Activated T-cell treated with anti-CD3 and anti-CD28 coated beads, Interleukin-2, amount 50 U/mL, for 4 hours (primary cell): ENCODE measurements at places on chromosomes 6 and 20. TPM values are rescaled to one million over a fixed set of nuclear protein-coding genes. Genes with fewer than 3 reads are reported as not detected.

DNA sequence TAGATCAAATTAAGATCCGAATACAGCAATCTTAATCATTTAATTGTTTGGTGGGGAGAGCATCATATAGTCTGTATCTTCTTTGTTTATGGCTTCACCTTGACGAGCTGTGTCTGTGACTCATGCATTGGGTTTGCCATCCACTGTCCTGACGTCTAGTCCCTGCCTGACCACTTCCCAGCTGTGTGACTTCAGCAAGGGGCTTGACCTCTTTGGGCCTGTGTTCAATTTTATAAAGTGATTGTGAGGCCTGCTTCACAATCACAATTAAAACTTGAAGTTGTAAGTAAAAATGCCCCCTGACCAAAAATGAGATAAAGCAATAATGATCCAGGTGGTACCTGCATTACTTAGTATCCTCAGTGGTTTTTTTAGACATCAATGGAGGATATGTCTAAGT is 209.2 kb downstream of the ZNF217 start:
- no peak for DNase-seq

GRCh38 chr6:120303527-120303926 is 954.0 kb upstream of the MAN1A1 start:
- DNase-seq, result no peak

FAM162B gene
- not detected for total RNA-seq

- DNase-seq, result no peak
Measured at GRCh38 chr20:62063315-62063980, 2.2 kb downstream of the TAF4 start.

DNA sequence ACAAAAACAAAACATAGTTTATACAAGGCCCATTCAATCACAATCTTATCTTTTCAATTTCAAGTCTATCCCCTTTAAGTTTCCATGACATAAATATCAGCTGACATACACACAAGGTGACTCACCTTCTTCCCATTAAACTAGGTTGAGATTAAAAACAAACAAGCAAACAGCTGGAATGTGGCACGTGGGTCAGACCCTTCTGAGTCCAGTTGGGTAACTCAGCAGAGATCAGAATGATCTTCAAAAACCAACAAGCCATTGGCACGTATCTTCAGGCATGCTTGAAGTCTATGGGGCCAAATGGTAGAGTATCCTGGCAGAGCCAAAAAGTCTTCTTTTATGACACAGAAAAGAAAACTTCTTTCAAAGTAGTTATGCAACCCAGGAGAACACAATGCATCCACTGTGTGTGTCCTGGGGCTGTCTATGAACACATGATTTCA is 603.5 kb upstream of the CITED2 start:
- no peak for DNase-seq

GRCh38 chr6:43966853-43967718 is 160.2 kb downstream of the MRPL14 start:
- DNase-seq, result no peak

PRRT1 gene
- 0.51 TPM for total RNA-seq

GRCh38 chr6:132932588-132932987 is 118.2 kb downstream of the RPS12 start:
- DNase-seq, result no peak

DNA sequence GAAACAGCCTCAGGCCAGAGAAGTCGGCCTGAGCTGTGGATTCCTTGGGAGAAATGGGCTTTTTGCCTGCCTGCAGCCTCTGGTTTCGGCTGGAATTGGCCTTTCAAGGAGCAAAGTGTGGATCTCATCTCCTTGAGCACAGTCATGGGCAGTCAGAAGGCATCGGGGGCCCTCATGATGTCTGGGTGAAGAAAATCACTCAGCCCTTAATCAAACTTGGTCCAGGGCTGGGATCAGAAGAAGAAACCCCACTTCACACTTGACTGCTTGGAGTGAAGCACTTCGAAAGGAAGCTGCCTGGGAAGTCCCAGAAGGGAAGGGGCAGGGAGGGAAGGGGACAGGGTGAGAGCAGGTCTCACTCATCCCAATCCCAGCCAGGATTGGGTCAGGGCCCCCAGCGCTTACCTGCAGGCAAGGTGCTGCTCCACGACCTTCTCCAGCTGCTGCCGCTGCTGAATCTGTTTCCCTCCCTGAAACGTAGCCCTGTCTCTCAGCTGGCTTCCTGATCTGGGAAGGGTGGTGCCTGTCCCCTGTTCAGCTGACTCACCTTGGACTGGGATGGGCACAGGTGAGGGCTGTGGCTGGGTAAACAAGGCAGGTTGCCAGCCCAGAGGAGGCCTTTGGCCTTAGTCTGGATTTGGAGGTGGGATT is at the start of gene SDCBP2:
Gene SDCBP2 (minus strand): TSS at position 460 of the 651 bp plus-strand sequence. CDS start 8,723 bp downstream, outside the sequence.
- no peak for DNase-seq

RALY gene
- 144 TPM for total RNA-seq

- DNase-seq, result no peak
Measured at GRCh38 chr6:39669973-39670342, 55.2 kb downstream of the KIF6 start.

TBP gene
- 29.7 TPM for total RNA-seq

SLX4IP gene
- total RNA-seq, result 3.8 TPM

DNA sequence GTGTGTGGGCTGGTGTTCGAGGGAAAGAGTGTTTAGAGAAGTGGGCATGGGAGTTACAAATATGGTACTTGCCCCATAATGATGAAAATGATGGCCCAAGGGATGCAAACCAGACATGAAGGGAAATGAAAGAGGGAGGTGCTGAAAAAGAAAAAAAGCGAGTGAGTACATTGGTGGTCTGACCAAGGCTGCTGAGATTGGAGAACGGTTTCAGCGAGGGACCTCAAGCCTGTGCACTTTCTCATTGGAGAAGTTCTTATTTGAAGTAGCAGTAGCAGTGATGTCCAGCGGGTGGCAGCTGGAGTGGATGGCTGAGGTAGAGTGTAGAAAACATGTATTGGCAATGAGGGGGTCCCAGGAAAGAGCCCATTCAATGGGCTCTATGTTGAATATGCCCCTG is 54.8 kb downstream of the TNFAIP3 start:
- DNase-seq, result no peak

GRCh38 chr6:84618046-84618752 is 146.2 kb downstream of the TBX18 start:
- DNase-seq, result no peak

RGS17 gene
- total RNA-seq, result not detected

BANF2 gene
- total RNA-seq, result not detected

- peak; percentile 43 for DNase-seq
Measured at GRCh38 chr20:4592316-4593148, 129.2 kb upstream of the PRND start.

GRCh38 chr20:22974354-22974753 is 60.8 kb upstream of the SSTR4 start:
- no peak for DNase-seq

C6orf58 gene
- total RNA-seq, result not detected

DNA sequence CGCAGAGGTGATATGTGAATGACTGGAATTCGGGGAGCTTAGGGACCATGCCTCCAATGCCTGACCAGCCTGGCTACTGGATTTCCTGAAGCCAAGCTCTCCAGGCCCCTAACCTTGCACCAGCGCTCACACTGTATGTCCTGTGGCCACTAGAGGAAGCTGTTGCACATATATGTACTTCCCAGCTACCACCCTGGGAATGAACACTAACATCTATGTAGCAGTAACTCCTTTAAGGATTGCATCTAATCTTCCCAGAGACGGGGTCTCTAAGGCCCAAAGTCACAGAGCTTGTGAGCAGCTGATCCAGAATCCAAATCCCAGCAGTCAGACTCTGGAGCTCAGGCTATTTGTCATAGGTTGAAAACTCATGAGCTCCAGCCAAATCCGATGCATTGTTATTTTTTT is 20.4 kb upstream of the BPIFB1 start:
- no peak for DNase-seq

PDE10A gene
- 0.08 TPM for total RNA-seq

GRCh38 chr6:167866642-167867041 is 39.9 kb downstream of the AFDN start:
- no peak for DNase-seq

- DNase-seq, result no peak
Measured at GRCh38 chr20:24682496-24682985, 213.1 kb downstream of the SYNDIG1 start.

DNA sequence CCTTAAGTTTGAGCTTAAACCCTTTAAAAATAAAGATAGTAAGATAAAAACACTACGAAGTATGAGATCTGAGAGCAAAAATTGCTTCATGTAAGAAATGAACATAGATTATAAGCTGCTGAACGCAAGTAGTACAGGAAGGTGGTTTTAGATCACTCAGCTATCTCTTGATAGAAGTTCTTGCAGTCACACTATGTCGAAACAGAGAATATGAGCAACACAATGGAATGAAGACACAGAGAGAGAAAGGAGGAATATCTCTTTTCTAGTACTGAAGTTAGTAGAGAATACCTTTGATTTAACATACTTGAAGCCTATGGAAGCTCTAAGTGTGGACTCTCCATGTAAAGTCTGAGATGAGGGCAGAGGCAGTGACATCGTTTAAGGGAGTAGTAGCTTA is 162.7 kb downstream of the CDK19 start:
- no peak for DNase-seq

SIRPD gene
- total RNA-seq, result not detected

DNA sequence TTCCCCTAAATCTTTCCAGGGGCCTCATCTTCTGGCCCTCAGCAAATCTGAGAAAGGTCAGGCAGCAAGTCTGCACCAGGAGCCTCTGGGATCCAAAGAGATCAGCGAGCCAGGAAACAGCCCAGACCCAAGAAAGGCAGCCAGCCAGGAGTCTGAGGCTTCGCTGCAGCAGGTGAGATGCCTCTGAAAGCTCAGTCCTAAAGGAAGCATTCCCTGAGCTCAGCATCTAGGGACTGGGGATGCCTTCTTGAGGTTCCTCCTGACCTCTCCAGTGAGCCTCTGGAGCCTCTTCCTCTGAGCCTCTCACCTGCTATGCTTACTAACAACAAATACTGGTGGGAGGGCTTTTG is 118.8 kb upstream of the MAFB start:
- no peak for DNase-seq

CFAP61 gene
- total RNA-seq, result not detected

DNA sequence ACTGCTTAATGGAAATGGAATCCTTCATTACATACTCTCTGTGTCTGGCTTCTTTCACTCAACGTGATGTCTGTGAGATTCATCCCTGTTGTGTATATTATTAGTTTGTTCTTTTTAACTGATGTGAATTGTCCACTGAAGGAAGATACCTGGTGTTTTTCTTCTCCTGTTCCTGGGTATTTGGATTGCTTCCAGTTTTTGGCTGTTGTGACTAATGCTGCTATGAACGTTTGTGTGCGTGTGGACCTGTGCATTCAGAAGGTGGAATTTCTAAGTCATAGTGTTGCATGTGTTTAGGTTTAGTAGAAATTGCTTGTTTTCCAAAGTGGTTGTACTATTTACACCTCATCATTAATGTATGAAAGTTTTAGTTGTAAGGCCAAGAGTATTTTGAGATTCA is 3.8 kb downstream of the TULP4 start:
- no peak for DNase-seq

DNA sequence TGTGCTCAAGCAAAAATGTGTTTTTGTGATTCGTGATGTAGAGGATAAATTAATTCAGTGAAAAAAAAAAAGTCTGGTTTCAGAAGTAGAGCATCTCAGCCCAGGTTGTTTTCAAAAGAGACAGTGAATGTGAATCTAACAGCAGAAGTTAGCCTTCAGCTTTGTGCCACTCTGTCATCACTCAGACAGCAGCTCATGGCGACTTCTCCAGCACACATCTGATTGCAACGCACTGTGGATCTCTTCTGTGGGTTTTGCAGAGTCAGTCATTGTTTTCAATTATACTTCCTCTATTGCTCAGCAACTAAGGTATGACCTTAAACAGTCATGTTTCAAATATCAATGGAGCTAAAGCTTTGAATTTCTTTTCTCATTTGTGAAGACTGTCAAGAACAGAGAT is 335.5 kb upstream of the POU3F2 start:
- DNase-seq, result no peak

- DNase-seq, result no peak
Measured at GRCh38 chr6:132643547-132643946, 15.4 kb downstream of the TAAR1 start.

OLIG3 gene
- total RNA-seq, result not detected

BPIFA1 gene
- not detected for total RNA-seq

DNA sequence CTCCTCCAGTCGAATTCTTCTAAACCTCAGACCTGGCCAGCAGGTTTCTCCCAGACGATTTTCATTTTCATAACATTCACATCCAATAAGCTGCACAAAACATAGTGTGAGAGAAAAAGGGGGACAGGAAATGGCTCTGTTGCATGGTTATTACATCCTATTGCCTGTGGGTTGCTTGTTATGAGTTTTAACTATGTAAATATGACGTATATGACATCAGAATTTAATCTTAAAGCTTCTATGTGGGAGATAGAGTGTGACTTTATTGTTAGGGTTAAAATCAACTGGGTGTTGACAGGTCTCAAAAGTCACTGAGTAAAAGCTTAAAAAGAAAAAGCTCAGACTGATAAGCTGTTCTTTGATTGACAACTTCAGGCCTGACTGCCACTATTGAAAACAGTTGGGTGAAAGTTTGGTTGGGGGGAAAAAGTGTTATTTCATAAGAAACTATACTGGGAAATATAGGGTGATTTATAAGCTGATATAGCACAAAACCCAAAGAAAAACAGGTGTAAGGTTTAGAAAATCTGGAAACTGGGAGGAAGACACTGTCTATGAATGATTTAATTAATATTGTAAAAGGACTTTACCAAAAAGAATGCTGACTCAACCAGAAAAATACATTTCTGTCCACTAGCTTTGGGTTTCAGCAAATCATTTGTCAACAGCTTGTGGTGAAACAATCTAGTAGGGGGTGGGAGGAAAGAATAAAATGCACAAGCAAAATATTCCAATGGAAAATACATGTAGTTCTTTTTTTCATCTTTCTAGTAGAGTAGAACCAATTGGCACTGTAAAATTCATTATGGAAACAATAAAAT is 134.1 kb upstream of the CEP162 start:
- DNase-seq, result no peak

GRCh38 chr20:4490606-4491280 is 231.0 kb upstream of the PRND start:
- no peak for DNase-seq

DNA sequence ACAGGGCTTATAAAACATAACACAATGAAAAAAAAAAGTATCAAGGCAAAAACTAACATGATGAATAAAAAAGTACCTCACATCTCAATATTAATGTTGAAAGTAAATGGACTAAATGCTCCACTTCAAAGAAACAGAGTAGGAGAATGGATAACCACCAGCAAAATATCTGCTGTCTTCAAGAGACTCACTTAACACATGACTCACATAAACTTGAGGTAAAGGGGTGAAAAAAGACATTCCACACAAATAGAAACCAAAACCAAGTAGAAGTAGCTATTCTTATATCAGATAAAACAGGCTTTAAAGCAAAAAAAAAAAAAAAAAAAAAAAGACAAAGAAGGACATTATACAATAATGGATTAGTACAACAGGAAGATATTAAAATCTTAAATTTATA is 86.9 kb downstream of the TBC1D32 start:
- no peak for DNase-seq

- no peak for DNase-seq
Measured at GRCh38 chr20:63576311-63576710, 2.3 kb upstream of the HELZ2 start.

GRCh38 chr6:91161246-91161645 is 574.4 kb upstream of the MAP3K7 start:
- DNase-seq, result no peak

GRCh38 chr6:37709250-37709931 is 11.7 kb upstream of the MDGA1 start:
- no peak for DNase-seq

RIPOR2 gene
- total RNA-seq, result 14.7 TPM

GRCh38 chr6:147195510-147195909 is 8.7 kb upstream of the STXBP5 start:
- DNase-seq, result no peak
